ENCODE measurements at places on chromosomes 7 and 10. TPM values are rescaled to one million over a fixed set of nuclear protein-coding genes. Genes with fewer than 3 reads are reported as not detected.

PLXNA4 gene
- total RNA-seq, result 0.27 TPM

SMO gene
- 0.12 TPM for total RNA-seq

CDCA7L gene
- total RNA-seq, result 8.3 TPM

ENTPD1 gene
- 49.4 TPM for total RNA-seq

BBS9 gene
- 18.7 TPM for total RNA-seq

TOMM7 gene
- total RNA-seq, result 414 TPM

DNA sequence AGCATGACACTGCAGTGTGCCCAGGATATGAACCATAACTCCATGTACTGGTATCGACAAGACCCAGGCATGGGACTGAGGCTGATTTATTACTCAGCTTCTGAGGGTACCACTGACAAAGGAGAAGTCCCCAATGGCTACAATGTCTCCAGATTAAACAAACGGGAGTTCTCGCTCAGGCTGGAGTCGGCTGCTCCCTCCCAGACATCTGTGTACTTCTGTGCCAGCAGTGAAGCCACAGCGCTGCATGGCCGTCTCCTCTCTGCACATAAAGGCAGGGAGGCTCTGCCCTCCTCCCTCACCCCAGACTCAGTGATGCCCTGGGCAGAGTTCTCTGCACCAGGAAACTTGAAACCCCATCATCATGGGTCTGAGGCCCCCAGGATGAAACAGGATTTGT is 70.7 kb upstream of the PRSS58 start:
- no peaks in the 10 kb centered on the region for H3K4me1 ChIP-seq
- no peaks in the 10 kb centered on the region for H3K27me3 ChIP-seq
- H3K36me3 ChIP-seq, result no peaks in the 10 kb centered on the region
- no peak for DNase-seq
- H3K4me3 ChIP-seq, result no peak overlapping the region

GRCh38 chr7:130384841-130385599 is 4.7 kb downstream of the CPA1 start:
- no peaks in the 10 kb centered on the region for H3K36me3 ChIP-seq
- no peaks in the 10 kb centered on the region for H3K27me3 ChIP-seq
- no peak overlapping the region for H3K4me3 ChIP-seq
- H3K27ac ChIP-seq, result no peak overlapping the region
- DNase-seq, result no peak

DNA sequence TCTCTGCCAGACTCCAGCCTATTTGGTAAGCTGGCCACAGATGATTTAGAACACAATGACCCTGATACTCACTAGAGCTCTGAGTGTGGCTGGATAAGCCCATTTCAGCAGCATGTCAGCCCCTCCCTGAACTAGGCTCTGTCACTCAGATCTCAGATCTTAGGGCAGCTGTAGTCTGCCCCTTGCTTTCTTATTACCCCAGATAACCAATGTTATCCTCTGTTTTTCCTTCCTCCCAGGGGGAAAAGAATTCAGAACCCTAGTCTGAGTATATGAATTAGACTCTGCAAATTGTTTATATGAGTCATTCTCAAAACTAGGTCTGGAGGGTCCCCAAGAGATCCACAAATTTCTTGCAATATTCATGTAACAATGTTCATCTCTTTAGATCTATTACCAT is 286.2 kb downstream of the KCNMA1 start:
- DNase-seq, result no peak
- no peak overlapping the region for H3K4me3 ChIP-seq
- no peaks in the 10 kb centered on the region for H3K27me3 ChIP-seq

GRCh38 chr10:70324339-70324861 is 40.6 kb upstream of the NPFFR1 start:
- no peaks in the 10 kb centered on the region for H3K27me3 ChIP-seq
- no peak for DNase-seq
- peaks cover 11% of the 10 kb centered on the region for H3K4me1 ChIP-seq
- no peak overlapping the region for H3K4me3 ChIP-seq

DNA sequence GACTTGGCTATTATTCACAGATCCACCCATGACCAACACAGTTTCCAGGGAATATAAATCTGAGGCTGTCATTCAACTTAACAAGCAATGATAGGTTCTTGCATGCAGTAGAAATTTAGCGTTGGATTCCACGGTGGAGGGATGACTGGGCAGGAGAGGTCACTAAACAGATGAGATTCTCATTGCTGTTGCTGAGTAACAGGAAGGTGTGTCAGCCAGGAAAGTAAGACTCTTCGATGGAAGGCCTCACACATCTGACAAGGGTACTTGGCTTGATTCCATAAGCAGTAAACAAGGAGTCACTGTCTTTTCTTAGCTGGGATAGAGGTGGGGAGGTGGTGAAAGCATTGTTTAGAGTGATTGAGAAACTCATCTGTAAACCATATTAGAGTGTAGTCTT is 1152.0 kb downstream of the SORCS3 start:
- H3K36me3 ChIP-seq, result no peaks in the 10 kb centered on the region
- no peaks in the 10 kb centered on the region for H3K27me3 ChIP-seq
- no peak for DNase-seq
- H3K4me1 ChIP-seq, result no peaks in the 10 kb centered on the region

GRCh38 chr7:133983685-133984419 is 143.3 kb upstream of the LRGUK start:
- H3K4me1 ChIP-seq, result no peaks in the 10 kb centered on the region
- no peak overlapping the region for H3K4me3 ChIP-seq
- H3K36me3 ChIP-seq, result no peaks in the 10 kb centered on the region
- no peak overlapping the region for H3K27ac ChIP-seq

DNA sequence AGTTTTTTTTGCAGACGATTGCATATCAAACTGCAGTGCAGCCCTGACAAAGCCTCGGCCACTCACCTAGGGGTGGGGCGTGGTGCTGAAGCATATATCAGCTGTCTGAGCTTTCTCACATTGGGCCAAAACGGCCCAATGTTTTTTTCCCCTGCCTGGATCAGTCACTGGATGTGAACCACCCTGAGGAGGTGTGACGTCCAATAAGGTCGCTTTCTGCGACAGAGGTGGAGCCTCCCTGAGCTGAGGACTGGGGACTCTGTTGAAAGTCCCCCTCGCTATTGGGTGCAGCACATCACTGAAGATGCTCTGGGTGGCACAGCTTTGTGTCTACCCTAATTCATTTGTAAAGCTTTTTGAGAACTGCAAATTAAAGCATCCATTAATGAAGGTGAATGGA is 60.9 kb downstream of the SEM1 start:
- no peaks in the 10 kb centered on the region for H3K36me3 ChIP-seq
- H3K4me3 ChIP-seq, result no peak overlapping the region
- H3K4me1 ChIP-seq, result no peaks in the 10 kb centered on the region

DNA sequence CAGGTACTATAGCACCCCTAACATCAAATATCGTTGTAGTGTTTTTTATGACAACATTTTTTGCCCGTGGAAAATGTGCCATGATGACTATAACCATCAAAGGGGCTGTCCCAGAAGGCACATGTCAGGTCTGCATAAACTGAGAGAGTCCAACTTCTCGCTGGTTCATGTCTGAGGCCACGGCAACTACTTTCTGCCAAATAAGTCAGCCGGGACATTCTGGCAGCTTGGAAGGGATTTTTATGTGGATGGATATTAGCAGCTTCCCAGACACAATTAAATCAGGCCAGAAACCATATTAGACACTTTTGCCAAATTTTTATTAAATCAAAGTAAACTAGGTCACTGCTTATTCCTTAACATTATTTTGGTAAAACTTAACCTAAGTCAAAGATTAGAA is 477.4 kb upstream of the FZD8 start:
- no peaks in the 10 kb centered on the region for H3K4me1 ChIP-seq
- no peaks in the 10 kb centered on the region for H3K27me3 ChIP-seq
- no peaks in the 10 kb centered on the region for H3K36me3 ChIP-seq
- no peak overlapping the region for H3K4me3 ChIP-seq

GRCh38 chr10:132249226-132249724 is 58.5 kb downstream of the STK32C start:
- no peaks in the 10 kb centered on the region for H3K4me1 ChIP-seq
- no peak for DNase-seq
- no peaks in the 10 kb centered on the region for H3K27me3 ChIP-seq

DNA sequence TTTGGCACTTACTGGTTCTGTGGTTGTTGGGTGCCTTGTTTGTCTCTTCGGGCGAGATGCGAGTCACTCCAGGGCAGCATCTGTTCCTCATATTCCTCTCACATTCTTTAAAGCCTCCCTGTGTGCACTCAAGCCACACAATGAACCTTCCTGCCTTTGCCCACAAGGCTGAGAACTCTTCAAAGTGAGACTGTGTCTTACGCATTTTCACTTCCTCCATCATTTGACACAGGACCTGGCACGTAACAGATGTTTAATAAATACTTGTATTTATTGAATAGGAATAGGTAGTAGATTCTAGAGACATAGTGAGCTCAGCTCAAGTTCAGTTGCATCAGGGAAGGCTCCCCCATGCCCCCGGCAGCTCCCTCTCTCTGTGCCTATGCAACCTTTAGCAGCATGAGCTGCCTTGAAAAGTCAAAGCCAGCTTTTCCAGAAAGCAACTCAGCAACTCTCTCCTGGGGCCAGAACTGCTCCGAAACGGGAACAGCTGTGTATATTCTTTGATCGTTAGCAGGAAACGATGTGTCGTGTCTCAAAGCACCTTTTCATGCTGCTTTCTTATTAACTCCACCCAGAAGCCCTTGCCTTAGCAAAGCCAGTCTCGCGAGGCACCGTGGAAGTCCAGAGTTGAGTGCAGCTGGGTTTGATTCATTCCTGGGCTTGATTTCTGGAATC is 97.5 kb downstream of the PFKFB3 start:
- H3K36me3 ChIP-seq, result no peaks in the 10 kb centered on the region
- H3K27ac ChIP-seq, result peak overlapping the region; percentile 61
- DNase-seq, result no peak
- H3K4me3 ChIP-seq, result peak overlapping the region; percentile 72
- no peaks in the 10 kb centered on the region for H3K27me3 ChIP-seq

DNA sequence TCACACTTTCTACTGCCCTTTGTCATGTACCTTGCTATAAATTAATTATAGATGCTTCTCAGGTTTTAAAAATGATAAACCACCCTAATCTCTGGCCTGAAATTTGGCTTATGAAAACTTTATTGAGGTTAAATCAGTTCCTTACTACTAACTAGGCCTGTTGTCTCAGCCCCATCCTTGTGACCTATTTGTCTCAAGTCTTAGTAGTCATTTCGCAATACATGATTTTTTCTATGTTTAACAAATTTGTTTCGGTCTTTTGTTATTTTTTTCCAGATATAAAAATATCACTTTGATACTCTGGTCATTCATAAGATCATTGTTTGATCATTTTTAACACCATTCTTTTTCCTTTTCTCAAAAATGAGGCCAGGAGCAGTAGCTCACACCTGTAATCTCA is 411.6 kb downstream of the GFRA1 start:
- H3K27ac ChIP-seq, result no peak overlapping the region
- no peak for DNase-seq
- no peaks in the 10 kb centered on the region for H3K36me3 ChIP-seq

Measured in CD4-positive, CD25-positive, alpha-beta regulatory T cell (primary cell).